ENCODE measurements at places on chromosomes 7 and 10. TPM values are rescaled to one million over a fixed set of nuclear protein-coding genes. Genes with fewer than 3 reads are reported as not detected.

DNA sequence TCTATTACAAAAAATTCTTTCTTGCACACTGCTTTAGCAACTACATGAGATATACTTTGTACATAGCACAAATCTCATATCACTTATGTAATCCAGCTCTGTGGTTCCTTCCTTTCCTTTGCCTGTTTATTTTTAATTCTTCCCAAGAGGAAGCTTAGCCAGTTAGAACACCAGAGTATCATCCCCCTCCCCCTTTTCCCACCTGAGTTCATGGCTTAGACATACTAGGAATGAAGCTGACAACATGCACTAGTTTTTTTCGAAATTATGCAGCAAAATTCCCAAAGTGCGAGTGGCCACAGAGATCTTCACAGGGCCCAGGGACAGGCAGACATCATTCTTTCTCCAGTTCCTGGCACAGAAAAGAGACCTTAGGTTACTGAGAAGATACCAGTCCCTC, 17.8 kb downstream of the CAV1 start:
- no peak for DNase-seq

GRCh38 chr10:14571866-14572507, 202.7 kb downstream of the FAM107B start:
- no peak for DNase-seq

DNA sequence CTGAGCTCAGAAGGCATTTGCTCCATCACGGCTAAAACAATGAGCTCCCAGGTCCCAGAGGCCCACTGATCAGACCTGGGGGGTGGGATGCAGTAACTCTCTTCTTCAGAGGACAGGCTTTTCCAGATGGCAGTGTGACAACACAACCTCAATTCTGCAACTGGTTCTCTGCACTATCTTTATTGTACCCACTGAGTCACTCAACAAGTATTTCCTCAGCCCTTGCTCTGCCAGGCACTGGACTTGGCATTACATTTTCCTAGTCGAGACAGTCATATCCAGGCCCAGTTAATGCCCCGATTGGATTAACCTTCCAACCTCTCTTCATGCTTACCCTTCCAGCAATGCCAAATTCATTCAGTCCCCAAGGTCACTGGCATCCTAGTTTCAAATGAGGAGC, 72.6 kb downstream of the JAZF1 start:
- DNase-seq, result no peak

GRCh38 chr10:1377740-1378397, 321.7 kb downstream of the WDR37 start:
- DNase-seq, result no peak

DNA sequence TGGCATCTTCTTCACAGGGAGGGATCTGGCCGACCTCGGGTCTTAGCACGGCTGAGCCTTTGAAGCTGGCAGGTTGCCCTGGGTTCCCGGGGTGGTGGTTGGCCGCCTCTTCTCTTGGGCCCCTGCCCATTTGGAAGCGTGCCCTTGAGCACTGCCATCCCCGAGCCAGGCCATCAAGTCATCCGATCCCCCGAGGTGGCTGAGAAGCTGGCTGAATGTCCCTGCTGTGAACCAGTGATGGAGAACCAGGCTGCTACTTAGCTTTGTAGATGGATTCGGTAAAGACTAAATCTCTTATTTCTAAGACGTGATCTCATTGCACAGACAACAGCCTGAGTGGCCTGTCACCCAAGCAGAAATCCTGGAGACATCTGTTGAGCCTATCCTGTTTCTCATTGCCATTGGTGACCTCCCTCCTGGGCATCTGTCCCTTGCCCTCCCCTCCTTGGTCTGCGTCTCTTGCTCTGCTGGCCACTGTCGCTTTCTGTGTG, 74.3 kb downstream of the GRK5 start:
- peak; percentile 43 for DNase-seq

- no peak for DNase-seq
Observed at GRCh38 chr10:79140855-79141254, 72.1 kb downstream of the ZMIZ1 start.

DNA sequence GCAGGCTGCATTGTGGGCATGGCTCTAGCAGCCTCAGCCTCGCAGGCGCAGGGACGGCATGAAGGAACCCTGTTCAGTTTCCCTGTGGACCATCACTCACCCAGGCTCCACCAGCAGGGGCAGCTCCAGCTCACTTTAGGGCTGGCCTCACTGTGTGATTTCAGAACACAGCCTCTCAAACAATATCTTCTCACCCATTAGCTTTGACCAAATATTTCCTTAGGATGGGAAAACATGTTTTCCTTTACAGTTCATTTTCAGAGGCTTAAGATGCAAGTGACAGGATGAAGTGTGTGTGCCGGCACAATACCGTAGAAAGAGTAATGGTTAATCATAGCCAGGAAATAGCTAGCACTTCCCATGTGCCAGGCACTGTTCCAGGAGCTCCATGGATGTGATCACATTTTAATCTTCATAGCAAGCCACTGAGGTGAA, 58.2 kb downstream of the LANCL2 start:
- DNase-seq, result no peak

DNA sequence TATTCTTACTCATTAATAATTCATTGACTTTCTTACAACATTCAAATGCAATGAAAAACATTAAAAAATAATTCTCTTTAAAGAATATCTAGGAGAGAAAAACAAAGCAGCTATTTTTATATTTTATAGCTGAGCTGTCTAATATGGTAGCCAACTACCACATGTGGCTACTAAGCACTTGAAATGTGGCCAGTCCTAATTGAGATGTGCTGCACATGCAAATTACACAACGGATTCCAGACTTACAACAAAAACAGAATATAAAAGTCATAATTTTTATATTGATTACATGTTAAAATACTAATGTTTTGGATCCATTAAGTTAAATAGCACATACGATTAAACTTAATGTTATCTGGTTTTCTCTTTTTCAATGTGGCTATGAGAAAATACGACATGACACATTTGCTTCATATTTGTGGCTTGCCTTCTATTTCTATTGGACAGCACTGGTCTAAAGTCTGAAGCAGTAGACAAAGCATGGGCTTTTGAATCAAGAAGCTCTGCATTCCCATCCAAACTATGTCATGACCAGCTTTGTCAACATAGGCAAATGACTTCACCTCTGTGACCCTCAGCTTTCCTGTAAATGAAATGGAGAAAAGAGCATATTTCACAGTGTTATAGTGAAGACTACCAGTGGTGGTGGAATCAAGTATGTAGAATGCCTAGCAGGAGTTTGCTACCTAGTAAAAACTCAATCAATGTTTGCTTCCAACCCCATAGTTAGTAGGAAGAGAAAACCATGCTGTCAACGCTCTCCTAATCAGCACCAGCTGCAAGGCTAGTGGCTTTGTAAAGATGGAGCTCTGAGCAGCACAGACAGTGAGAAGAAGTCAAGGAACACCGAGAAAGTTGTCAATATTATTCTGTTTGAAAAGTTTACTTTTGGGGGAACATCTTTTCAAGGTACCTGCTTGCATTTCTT, 37.1 kb upstream of the GDF10 start:
- DNase-seq, result no peak

GRCh38 chr7:132709971-132710567, 133.8 kb upstream of the PLXNA4 start:
- DNase-seq, result no peak

OPN1SW gene
- total RNA-seq, result not detected

PDE6C gene
- 1.2 TPM for total RNA-seq
